ENCODE measurements at places on chromosomes 7 and 10.

GRCh38 chr10:131729938-131730660, 170.7 kb upstream of the PPP2R2D start:
- DNase-seq, result no peak

DNA sequence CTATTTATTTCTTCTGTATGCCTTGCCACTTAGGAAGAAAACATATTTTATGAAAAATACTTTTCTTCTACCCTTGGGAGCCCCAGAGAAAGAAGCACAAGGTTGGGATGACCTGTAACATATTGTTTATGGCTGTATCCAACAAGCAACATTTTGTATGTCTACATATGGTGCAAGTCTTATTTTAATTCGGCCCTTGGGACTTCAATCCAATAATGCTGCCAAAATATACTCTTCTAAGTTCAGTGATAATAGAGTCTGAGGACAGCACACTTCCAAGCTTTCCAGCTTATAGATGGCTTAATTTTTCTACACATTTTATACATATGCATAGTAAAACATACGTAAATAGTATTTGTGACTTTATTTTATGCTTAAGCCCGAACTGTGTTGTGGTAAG, 318.5 kb upstream of the SEMA3A start:
- DNase-seq, result no peak

DNA sequence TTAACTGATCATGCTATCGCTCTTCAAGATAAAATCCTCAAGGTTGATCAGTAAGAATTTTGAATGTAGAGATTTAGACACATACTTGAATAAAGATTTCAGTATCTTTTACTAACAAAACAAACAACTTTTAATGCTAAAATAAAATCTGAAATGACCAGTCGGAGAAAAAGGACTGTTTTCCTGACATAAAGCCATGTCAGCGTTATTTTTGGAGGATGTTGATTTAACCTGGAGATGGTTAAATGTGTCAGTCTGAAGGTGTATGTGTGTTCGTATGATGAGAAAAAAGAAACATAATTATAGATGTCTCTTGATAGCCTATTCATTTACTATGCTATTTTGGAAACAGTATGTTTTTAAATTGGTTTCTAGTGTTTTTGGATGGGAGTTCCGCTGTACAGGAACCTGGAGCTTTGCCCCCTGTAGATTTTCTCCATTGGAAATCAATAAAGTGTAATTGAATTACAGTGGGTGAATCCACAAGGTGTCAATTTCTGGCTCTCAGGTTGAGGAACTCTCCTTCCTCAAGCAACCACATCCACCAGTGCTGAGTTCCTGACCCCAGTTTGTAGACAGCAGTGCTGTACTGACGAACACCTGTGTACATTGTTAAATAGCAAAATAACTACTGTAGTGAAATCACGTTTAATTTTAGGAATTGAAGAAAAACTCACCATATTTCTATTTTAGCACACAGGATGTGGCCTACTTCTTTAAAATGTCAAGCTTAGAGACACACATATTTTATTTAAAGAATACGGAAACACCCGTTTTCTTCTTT, 670.1 kb downstream of the MAGI2 start:
- no peak for DNase-seq

- DNase-seq, result no peak
Observed at GRCh38 chr10:33071857-33072256, 113.8 kb upstream of the ITGB1 start.

- no peak for DNase-seq
Observed at GRCh38 chr10:1488970-1489548, 248.3 kb downstream of the ADARB2 start.

GRCh38 chr10:12720217-12720981, 281.1 kb downstream of the CCDC3 start:
- DNase-seq, result peak; percentile 4

DNA sequence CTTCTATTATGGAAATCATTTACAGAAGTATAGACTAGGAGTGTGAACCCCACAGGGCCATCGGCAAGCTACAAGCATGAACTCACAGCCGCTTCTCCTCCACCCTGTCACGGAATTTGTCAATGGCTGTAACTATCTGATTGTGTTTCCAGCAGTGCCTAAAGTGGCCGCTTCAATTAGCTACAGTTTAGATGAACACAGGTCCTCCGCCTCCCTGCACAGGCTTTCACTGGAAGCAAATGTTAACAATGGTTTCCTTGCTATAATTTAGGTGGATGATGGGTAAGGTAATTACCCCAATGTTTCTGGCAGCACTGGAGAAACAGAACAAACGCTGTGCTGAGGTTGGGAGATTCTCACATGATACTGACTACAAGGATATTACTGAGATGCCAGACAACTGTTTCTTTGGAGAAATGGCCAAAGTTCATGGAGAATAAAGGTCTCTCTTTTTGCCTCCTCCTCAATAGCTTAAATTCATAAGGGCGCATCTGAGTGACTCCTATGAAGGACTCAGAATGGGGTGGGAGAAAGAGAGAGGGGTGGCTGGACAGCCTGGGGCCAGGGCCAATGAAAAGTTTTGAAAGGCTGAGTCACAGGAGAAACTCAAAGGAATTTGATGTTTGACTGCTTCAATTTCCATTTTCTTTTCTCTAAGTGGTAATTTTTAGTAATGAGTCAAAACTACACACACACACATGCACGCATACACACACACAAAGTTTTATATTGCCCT, 78.9 kb downstream of the SVIL start:
- no peak for DNase-seq

DNA sequence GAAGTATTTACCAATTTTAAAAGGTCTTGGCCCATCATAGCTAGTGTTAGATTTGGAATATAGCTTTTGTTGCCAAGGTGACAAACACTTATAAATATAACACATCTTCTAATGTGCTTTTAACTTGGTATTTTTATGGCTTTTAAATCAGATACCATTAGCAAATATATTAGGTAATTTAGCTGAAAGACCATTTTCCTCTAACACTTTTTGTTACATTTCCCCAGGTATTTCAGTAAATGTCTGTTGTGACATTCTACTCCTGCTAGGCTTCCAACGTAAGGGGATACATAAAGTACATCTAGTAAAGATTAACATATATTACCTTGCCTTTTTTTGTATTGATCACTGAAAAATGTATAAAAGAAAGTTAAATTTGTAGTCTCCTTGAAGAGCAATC, 75.0 kb upstream of the SEM1 start:
- DNase-seq, result no peak

GRCh38 chr7:101985057-101985902, 167.9 kb downstream of the CUX1 start:
- no peak for DNase-seq

GRCh38 chr7:16891874-16892643, 10.3 kb upstream of the AGR3 start:
- DNase-seq, result no peak

DNA sequence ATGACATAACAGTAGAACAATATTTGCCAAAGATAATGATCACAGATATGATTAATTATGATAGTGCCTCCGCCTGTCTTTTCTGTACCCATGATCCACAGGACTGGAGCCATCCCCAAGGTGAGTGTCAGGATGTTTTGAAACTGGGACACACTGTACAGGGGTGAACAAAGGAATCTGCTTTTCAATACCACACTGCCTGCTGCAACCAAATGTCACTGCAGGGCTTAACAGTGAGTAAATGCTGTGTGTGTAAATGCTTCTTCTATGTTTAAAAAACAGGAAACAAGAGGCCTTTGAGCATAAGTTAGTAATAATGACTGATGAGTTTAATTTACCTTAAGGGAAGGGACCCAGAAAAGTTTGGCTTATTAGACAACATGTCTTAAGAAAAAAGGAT, 65.2 kb downstream of the HBP1 start:
- DNase-seq, result no peak

- no peak for DNase-seq
Observed at GRCh38 chr10:109474812-109475211, 448.5 kb downstream of the XPNPEP1 start.

DNA sequence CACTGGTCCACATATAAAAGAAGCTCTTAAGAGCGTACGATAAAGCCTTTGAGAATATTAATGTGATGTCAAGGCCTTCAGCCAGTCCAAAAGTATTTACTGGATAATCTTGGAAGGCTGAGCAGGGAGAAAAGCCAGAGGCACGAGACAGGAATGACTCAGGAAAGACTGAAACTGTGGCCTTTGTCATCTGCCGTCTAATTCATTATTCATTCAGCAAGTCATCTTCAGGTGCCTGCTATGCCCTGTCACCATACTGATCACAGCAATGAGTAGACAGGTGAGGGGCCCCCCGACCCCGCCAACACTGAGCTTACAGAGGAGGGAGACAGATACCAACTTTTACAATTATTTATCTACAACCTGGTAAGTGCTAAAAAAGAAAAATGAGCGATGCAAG, 78.9 kb downstream of the VOPP1 start:
- no peak for DNase-seq

DNA sequence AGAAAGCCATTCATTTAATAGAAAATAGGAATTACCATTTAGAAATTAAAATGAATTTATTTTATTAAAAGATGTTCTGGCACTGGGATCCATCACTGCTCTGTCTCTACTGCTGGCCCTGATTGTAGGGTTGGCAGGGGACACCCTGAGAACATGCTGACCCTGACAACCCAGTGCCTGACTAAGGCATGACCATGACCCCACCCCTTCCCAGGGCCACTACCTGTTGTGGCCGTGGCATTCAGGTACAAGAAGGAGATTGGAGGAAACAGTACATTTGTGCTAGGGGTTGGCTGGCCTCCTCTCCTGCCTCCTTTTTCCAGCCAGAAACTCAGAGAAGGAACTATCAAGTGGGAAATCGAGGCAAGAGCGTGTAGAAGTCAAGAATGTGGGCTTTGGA, 197.0 kb upstream of the ZMIZ1 start:
- no peak for DNase-seq

GRCh38 chr7:1562116-1562515, 6.1 kb upstream of the TMEM184A start:
- no peak for DNase-seq

DNA sequence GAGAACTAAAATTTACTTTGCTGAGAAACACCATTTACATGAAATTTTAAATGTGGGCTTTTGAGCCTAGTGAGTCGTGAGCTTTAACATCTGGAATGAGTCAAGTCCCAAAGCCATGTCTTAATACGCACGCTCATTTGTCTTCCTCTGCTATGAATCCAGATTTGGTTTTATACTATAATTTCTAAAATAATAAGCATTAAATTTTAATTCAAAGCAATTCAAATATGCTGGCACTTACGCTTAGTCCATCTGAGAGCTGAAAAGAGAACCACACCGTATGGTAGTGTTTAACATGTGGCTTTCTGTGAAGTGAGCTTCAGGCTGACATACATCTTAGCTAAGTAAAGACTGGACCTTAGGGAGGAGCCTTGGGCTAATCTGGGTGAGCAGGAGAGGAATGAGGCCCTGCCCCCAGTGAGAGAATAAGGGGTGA, 52.2 kb downstream of the CUBN start:
- DNase-seq, result no peak

GRCh38 chr10:46548498-46549090, 7.9 kb downstream of the GPRIN2 start:
- no peak for DNase-seq

DNA sequence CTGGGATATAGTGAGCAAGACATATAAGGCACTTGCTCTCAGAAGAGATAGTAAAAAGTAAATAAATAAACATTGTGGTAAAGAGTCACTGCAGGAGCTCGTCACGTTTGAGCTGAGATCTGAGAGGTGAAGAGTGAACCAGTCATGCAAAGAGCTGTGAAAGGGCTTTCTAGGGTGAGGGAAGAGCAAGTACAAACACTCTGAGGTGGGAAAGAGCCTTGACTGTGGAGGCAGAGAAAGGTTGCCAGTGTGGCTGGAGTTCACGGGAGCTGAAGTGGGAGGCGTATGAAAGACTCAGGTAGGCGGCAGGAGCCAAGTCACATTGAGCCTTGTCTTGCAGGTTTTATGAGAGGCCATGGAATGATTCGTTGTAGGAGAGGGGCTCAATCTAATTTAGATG, 141.0 kb downstream of the C1GALT1 start:
- no peak for DNase-seq

GRCh38 chr10:97740613-97741012, 3.7 kb downstream of the ZFYVE27 start:
- DNase-seq, result no peak

- DNase-seq, result no peak
Observed at GRCh38 chr10:127982601-127983000, 75.7 kb downstream of the PTPRE start.

- no peak for DNase-seq
Observed at GRCh38 chr10:8912108-8912507, 857.6 kb downstream of the GATA3 start.

GRCh38 chr7:144579687-144580086, 176.2 kb upstream of the NOBOX start:
- no peak for DNase-seq

DNA sequence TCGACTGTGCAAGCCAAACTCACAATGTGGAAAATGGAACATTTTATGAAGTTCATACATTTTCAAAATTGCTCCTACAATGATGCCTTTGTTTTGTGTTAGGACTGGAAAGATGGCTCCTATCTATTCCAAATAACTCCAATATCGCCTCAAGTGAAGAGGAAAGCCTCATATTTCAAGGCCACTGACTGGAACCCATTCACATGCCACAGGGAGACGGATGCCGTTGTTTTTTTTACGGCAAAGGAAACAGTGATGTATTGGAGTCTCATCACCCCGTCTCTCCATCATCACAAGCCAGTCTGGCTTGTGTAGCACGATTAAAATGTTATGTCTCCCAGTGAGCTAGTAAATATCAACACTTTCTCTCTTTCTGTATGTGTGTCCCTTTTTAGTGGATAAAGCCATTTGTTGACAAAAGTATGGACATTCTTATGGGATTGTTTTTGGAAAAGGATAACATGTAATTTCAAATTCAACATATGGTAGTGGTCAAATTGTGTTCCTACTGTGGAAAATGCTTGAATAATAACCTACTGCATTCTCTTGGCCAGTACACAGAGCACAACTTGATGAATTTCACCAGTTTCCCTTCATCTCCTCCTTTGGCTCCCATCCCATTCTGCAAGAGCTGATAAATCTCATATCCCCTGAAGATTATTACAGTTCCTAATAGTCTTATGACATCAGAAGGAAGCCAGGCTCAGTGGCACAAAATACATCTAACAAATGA, 109.5 kb upstream of the PITRM1 start:
- DNase-seq, result no peak

- no peak for DNase-seq
Observed at GRCh38 chr10:110077436-110078130, 69.8 kb downstream of the ADD3 start.

GRCh38 chr10:91295346-91295745, 74.9 kb downstream of the PCGF5 start:
- no peak for DNase-seq

DNA sequence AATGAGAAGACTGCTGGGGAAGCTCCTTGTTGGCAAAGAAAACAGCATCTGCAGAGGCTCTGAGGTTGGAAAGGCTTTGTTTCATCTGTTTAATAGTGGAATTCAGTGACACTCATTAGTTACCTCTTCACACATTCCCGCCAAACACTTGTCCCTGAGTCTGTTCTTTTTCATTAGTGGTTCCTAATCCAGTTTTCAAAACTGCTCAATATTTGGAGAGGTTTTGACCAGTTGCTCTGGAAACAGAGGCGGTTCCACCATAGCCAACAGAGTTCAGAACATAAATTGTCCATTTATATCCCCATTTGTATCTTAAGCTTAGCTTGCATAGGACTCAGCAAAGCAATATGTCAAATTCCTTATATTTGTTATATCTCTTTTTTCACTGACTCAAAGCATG, 754.6 kb downstream of the AUTS2 start:
- DNase-seq, result no peak

GRCh38 chr10:48389272-48389671, 82.8 kb downstream of the MAPK8 start:
- DNase-seq, result no peak

Data from caudate nucleus (tissue), 63 donors.